Nephron progenitor cell (in vitro differentiated cells): ENCODE measurements at places on chromosomes 3 and 15.

GRCh38 chr3:53525765-53526703 lies 31.6 kb downstream of the CACNA1D start:
- peaks cover 11% of the 10 kb centered on the region for H3K27me3 ChIP-seq
- no peak for DNase-seq
- no peak overlapping the region for H3K4me3 ChIP-seq
- no peak overlapping the region for H3K27ac ChIP-seq
- H3K36me3 ChIP-seq: no peaks in the 10 kb centered on the region

GRCh38 chr3:3798631-3799113 lies 559 bp upstream of the LRRN1 start:
- H3K4me3 ChIP-seq: peak overlapping the region; percentile 93
- peaks cover 17% of the 10 kb centered on the region for H3K27me3 ChIP-seq
- H3K27ac ChIP-seq: peak overlapping the region; percentile 90
- peaks cover 35% of the 10 kb centered on the region for H3K36me3 ChIP-seq

DNA sequence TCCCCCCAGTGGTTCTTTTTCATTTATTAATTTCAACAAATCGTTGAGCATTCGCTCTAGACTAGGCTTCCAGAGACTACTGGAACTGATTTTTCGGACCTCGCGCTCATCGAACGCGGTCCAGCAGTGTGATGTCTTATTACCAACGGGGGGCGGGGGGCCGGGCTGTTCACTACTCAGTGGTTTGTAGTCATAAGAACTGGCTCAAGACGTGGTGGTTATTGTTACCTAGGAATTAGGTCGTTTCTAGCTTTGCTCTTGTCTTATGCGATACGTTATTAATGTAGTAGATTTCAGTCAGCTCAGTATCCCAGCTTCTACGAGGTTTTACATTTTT lies 858 bp downstream of the RBM5 start:
- H3K36me3 ChIP-seq: peaks cover 49% of the 10 kb centered on the region
- peak; percentile 33 for DNase-seq
- H3K27ac ChIP-seq: peak overlapping the region; percentile 94
- H3K4me3 ChIP-seq: peak overlapping the region; percentile 99
- peaks cover 26% of the 10 kb centered on the region for H3K4me1 ChIP-seq

- H3K4me1 ChIP-seq: peaks cover 8% of the 10 kb centered on the region
- H3K36me3 ChIP-seq: peaks cover 8% of the 10 kb centered on the region
- H3K27ac ChIP-seq: no peak overlapping the region
- peaks cover 4% of the 10 kb centered on the region for H3K27me3 ChIP-seq
Observed at GRCh38 chr3:157166115-157166514, 6.2 kb upstream of the CCNL1 start.

DNA sequence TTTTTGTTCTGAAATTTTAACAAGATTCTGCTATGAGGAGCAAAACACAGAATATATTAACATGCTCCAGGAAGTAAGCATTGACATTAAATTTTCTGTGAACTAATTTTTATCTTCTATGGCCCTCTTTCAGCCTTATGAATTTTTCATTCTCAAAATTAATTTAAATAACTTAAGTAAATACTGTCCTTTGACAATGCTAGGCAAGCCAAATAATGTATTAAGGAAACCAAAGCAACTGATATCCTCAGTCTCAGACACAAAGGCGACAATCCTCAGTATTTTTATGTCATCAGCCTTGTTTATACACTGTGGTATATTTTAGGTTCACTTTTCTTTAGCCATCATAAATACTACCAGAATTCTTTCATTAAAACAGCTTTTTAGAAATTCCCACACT lies 159.8 kb downstream of the CGGBP1 start:
- DNase-seq: no peak
- no peak overlapping the region for H3K4me3 ChIP-seq
- H3K27me3 ChIP-seq: peaks cover 3% of the 10 kb centered on the region
- no peak overlapping the region for H3K27ac ChIP-seq

GRCh38 chr3:123380261-123380660 lies 68.6 kb downstream of the ADCY5 start:
- peaks cover 5% of the 10 kb centered on the region for H3K27me3 ChIP-seq
- no peak overlapping the region for H3K4me3 ChIP-seq
- H3K27ac ChIP-seq: no peak overlapping the region

GRCh38 chr3:88434001-88434400 lies 284.2 kb downstream of the C3orf38 start:
- no peak overlapping the region for H3K27ac ChIP-seq
- no peak overlapping the region for H3K4me3 ChIP-seq
- peaks cover 5% of the 10 kb centered on the region for H3K4me1 ChIP-seq
- no peaks in the 10 kb centered on the region for H3K27me3 ChIP-seq

DNA sequence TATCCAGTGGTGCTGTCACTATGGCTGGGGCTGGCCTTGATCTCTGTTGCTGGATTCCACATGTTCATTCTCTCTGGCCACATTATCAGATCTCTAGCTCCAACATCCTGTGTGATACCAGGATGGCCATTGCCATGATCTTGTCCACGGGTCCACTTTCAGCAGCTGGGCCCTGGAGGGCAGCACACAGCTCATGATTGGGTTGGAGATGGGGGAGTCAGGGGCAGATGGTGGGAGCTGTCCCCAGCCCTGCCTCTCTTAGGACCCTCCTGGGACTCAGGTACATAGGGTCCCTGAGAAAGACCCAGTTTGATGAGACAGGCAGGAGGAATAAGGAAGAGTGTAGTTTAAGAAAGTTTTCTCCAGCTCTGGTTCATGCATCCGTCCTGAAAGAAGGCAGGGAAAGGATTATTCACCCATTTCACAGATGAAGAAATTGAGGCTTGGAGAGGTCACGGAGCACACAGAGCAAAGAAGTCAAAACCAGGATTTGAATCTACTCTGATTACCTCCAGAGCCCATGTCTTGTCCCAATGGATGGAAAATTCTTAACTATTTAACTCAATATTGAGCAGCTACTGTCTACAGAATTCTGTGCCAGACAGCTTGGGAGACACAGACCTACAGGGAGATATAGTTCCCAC lies 100.5 kb downstream of the LINGO1 start:
- H3K4me1 ChIP-seq: peaks cover 70% of the 10 kb centered on the region
- H3K27ac ChIP-seq: no peak overlapping the region
- no peak for DNase-seq
- H3K27me3 ChIP-seq: peaks cover 2% of the 10 kb centered on the region
- H3K36me3 ChIP-seq: no peaks in the 10 kb centered on the region

GRCh38 chr3:36698314-36698713 lies 66.0 kb downstream of the DCLK3 start:
- peaks cover 7% of the 10 kb centered on the region for H3K27me3 ChIP-seq
- H3K27ac ChIP-seq: peak overlapping the region; percentile 59
- H3K4me3 ChIP-seq: no peak overlapping the region
- no peaks in the 10 kb centered on the region for H3K4me1 ChIP-seq
- no peak for DNase-seq
- H3K36me3 ChIP-seq: no peaks in the 10 kb centered on the region

GRCh38 chr3:197256836-197257444 lies 41.5 kb downstream of the DLG1 start:
- DNase-seq: peak; percentile 25
- peaks cover 61% of the 10 kb centered on the region for H3K4me1 ChIP-seq
- no peak overlapping the region for H3K4me3 ChIP-seq
- H3K36me3 ChIP-seq: peaks cover 41% of the 10 kb centered on the region

DNA sequence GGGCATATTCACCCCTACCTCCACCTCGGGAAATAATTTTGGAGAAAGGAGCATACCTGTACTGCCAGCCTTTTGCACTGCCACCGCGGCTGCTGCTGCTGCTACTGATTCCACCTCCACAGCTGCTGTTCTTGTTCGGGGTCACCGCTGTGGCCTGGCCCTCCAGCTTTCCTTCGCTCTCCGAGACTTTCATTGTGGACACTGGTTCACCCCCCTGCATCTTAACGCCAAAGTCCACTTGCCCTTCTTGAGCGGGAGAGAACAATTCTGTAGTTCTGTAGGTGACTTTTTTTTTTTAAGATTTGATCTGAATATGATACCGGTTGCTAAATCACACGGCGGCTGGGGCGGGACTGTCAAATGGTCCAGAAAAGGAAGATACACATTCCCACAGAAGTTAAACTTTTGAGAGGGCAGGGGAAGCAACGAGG lies 701 bp downstream of the OSBPL11 start:
- peaks cover 36% of the 10 kb centered on the region for H3K4me1 ChIP-seq
- peak; percentile 41 for DNase-seq
- no peaks in the 10 kb centered on the region for H3K27me3 ChIP-seq
- H3K4me3 ChIP-seq: peak overlapping the region; percentile 93
- peak overlapping the region; percentile 97 for H3K27ac ChIP-seq
- H3K36me3 ChIP-seq: peaks cover 19% of the 10 kb centered on the region

GRCh38 chr3:139353920-139354556 lies 10.2 kb downstream of the MRPS22 start:
- peaks cover 63% of the 10 kb centered on the region for H3K36me3 ChIP-seq
- H3K4me3 ChIP-seq: no peak overlapping the region
- H3K27me3 ChIP-seq: no peaks in the 10 kb centered on the region
- DNase-seq: no peak

GRCh38 chr3:46665763-46666452 lies 27.6 kb downstream of the ALS2CL start:
- peak overlapping the region; percentile 15 for H3K4me3 ChIP-seq
- DNase-seq: no peak
- H3K27me3 ChIP-seq: peaks cover 9% of the 10 kb centered on the region
- H3K36me3 ChIP-seq: no peaks in the 10 kb centered on the region

GRCh38 chr15:41891946-41892345 lies 1.9 kb downstream of the SPTBN5 start:
- no peak overlapping the region for H3K27ac ChIP-seq
- peaks cover 27% of the 10 kb centered on the region for H3K4me1 ChIP-seq
- DNase-seq: no peak
- H3K27me3 ChIP-seq: peaks cover 18% of the 10 kb centered on the region
- no peaks in the 10 kb centered on the region for H3K36me3 ChIP-seq

DNA sequence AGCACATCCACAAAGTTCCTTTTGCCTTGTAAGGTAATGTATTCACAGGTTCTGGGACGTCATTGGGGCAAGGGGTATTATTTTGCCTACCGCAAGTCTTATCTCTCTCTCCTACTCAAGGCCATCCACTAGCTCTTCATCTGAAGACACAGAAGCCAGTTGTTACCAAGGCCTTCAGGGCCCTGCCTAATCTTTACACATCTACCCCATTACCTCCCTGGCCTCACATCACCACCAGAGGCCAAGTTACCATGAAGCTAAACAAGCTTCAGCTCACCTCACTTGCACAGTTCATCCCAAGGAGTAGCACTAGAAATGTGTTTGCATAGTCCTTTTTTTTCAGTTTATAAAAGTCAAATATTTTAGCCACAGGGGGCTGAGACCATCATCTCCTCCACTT lies 34.1 kb downstream of the ATP8B4 start:
- H3K36me3 ChIP-seq: no peaks in the 10 kb centered on the region
- H3K27me3 ChIP-seq: peaks cover 2% of the 10 kb centered on the region
- H3K4me1 ChIP-seq: no peaks in the 10 kb centered on the region
- H3K27ac ChIP-seq: no peak overlapping the region
- DNase-seq: no peak

GRCh38 chr3:2274526-2274925 lies 175.9 kb downstream of the CNTN4 start:
- H3K4me1 ChIP-seq: peaks cover 13% of the 10 kb centered on the region
- no peaks in the 10 kb centered on the region for H3K27me3 ChIP-seq
- H3K36me3 ChIP-seq: no peaks in the 10 kb centered on the region
- DNase-seq: no peak
- H3K27ac ChIP-seq: no peak overlapping the region

DNA sequence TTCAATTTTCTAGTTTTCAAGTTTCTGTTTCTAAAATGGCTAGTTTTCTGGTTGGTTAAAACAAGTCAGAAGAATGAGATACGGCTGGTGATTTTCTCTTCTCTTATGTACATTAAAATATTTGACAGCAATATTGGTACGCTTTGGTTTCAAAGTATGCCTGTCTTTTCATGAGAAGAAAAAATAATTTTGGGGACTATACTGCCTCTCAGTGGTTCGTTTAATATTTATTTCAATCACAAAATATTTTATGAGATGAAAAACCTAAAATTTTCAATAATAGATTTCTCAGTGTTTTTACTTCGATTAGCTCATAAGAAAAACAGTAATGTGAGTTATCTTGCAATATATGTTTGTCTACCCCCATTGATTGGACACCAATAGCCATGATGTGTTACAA lies 72.8 kb upstream of the AADACL2 start:
- H3K27ac ChIP-seq: no peak overlapping the region
- peaks cover 12% of the 10 kb centered on the region for H3K4me1 ChIP-seq
- peaks cover 2% of the 10 kb centered on the region for H3K27me3 ChIP-seq
- no peak overlapping the region for H3K4me3 ChIP-seq
- no peak for DNase-seq

DNA sequence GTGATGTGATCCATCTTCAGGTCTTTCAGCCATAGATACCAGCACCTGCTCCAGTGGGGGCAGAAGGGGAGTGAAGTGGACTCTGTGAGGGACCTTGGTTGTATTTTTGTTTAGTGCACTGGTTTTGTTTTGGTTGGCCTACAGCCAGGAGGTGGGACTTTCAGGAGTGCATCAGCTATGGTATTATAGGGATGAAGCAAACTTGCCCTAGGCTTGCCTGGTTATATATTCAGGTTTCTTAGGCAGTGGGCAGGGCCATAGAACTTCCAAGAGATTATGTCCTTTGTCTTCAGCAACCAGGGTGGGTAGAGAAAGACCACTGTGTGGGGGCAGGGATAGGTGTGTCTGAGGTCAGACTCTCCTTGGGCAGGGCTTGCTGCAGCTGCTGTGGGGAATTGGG lies 337.3 kb upstream of the SGO1 start:
- H3K4me1 ChIP-seq: no peaks in the 10 kb centered on the region
- no peak overlapping the region for H3K27ac ChIP-seq
- H3K4me3 ChIP-seq: no peak overlapping the region
- DNase-seq: no peak
- H3K36me3 ChIP-seq: no peaks in the 10 kb centered on the region

DNA sequence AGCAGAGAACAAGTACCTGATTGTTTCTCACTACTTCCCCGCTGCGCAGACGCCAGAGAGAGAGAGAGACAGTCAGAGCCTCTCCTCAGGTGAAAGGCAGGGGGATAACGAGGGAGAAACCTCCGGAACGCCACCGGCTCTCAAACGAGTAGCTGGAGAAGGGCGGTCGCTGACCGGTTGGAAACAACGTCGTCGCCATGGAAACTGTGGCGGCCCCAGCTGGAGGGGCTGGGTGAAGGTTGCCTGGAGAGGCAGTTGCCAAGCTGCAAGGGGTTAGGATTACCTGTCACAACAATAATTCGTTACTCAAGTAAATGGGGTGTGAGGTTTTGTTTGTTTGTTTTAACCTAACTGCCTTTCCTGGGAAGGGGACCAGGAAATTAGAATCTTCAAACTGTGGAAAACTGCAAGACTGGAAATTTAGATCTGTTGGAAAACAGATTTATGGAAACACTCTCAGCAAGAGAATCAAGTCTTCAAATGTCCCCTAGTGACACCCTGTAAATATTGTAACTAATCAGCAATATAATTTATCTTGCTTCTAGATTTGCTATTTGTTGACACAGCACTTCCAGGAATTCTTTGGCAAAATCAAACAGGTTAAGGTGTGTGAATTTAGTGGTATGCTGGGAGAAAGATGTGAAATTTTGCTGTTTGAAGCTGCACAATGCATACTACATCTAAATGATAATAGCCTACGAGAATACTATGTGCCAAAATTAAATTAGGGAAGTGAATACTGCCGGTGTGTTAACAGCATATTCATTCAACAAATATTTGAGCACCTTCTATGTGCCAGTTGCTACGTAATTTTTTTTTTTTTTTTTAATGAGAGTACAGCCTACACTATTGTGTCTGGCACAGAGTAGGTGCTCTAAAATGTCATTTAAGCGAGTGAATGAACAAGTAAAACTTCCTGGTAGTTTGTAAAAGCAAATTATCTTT lies at the start of gene DNAH12:
Gene DNAH12 (minus strand): TSS at position 164 of the 945 bp plus-strand sequence. CDS start 1,474 bp downstream, outside the sequence.
- peak within 1 kb of the TSS; percentile 73 for H3K4me3 ChIP-seq
- no peaks in the 10 kb centered on the region for H3K36me3 ChIP-seq
- peaks cover 16% of the 10 kb centered on the region for H3K27me3 ChIP-seq
- DNase-seq: peak; percentile 91
- H3K4me1 ChIP-seq: peaks cover 36% of the 10 kb centered on the region
